ENCODE measurements at places on chromosomes 13 and 19. TPM values are rescaled to one million over a fixed set of nuclear protein-coding genes. Genes with fewer than 3 reads are reported as not detected.

- H3K4me1 ChIP-seq = no peaks in the 10 kb centered on the region
- no peaks in the 10 kb centered on the region for H3K27me3 ChIP-seq
- H3K36me3 ChIP-seq = no peaks in the 10 kb centered on the region
- no peak overlapping the region for H3K27ac ChIP-seq
- no peak overlapping the region for H3K4me3 ChIP-seq
- no peak for DNase-seq
Measured at GRCh38 chr13:102970542-102970941, 95.7 kb downstream of the SLC10A2 start.

GRCh38 chr13:73945382-73945781 is 188.8 kb downstream of the KLF12 start:
- no peak overlapping the region for H3K4me3 ChIP-seq
- no peak for DNase-seq
- H3K36me3 ChIP-seq = no peaks in the 10 kb centered on the region
- no peaks in the 10 kb centered on the region for H3K4me1 ChIP-seq
- H3K27me3 ChIP-seq = no peaks in the 10 kb centered on the region
- no peak overlapping the region for H3K27ac ChIP-seq

DNA sequence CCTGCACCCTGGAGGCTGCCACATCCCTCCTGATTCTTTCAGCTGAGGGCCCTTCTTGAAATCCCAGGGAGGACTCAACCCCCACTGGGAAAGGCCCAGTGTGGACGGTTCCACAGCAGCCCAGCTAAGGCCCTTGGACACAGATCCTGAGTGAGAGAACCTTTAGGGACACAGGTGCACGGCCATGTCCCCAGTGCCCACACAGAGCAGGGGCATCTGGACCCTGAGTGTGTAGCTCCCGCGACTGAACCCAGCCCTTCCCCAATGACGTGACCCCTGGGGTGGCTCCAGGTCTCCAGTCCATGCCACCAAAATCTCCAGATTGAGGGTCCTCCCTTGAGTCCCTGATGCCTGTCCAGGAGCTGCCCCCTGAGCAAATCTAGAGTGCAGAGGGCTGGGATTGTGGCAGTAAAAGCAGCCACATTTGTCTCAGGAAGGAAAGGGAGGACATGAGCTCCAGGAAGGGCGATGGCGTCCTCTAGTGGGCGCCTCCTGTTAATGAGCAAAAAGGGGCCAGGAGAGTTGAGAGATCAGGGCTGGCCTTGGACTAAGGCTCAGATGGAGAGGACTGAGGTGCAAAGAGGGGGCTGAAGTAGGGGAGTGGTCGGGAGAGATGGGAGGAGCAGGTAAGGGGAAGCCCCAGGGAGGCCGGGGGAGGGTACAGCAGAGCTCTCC is 6.9 kb upstream of the CEACAM5 start:
- H3K36me3 ChIP-seq = no peaks in the 10 kb centered on the region
- H3K27me3 ChIP-seq = no peaks in the 10 kb centered on the region
- H3K27ac ChIP-seq = no peak overlapping the region
- H3K4me3 ChIP-seq = no peak overlapping the region
- no peaks in the 10 kb centered on the region for H3K4me1 ChIP-seq

DNA sequence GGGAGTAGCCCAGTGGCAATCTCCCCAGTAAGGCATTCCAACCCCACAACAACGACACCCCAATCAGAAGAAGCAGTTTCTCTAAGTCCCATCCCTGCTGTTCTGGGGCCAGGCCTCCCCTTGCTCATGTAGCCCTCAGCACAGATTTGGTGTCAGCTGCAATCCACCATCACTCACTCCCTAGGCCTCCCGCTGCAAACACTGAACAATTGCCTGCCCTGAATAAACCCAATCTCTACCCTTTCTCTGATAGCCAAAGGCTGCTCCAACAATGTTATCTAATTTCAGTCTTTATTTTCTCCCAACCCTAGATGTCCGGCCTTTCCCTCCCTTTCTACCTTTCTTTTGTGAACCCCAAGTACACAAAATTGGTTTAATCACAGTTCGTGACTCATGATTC is 5.6 kb upstream of the SOX21 start:
- no peak overlapping the region for H3K27ac ChIP-seq
- DNase-seq = no peak
- peaks cover 9% of the 10 kb centered on the region for H3K27me3 ChIP-seq

- DNase-seq = no peak
- peaks cover 24% of the 10 kb centered on the region for H3K4me1 ChIP-seq
- H3K36me3 ChIP-seq = no peaks in the 10 kb centered on the region
- no peak overlapping the region for H3K4me3 ChIP-seq
- no peaks in the 10 kb centered on the region for H3K27me3 ChIP-seq
- no peak overlapping the region for H3K27ac ChIP-seq
Measured at GRCh38 chr19:49954933-49955332, 6.0 kb downstream of the SIGLEC11 start.

The PLPPR3 gene
- total RNA-seq = not detected

DNA sequence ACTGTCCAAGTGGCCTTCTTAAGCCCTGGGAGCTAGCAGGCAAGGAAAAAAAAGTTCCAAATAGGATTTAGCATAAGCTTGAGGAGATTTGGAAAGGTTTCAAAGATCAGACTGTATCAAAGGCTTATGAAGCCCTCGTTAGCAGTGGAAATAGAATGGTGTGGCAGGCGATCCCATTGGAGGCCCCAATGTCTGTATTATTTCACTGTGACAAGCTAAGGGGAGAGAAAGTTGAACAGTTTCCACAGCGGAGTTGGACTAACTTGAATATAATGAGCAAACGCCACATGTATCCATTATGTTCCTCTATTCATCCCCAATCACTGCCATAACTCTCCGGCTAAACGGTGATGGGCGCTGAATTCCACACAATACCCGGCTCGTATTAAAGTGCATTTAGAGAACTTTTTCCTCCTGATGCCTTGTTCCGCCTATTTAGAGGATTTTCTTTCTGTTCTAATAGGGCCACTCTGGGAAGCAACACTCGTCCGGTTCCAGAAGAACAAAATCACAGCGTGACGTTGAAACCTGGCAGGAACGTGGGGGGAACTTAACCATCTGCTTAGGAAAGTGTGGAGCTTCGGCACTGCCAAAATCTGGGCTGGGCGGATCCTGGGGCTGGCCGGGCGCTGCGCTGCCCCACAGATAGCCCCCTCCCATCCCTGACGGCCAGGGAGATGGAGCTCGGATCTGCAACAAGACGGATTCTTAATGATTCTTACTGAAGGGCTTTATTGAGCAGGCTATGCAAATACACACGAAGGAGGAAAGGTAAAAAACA is 1.0 kb upstream of the PCDH8 start:
- no peak for DNase-seq
- H3K36me3 ChIP-seq = no peaks in the 10 kb centered on the region
- H3K4me3 ChIP-seq = no peak overlapping the region
- peaks cover 9% of the 10 kb centered on the region for H3K4me1 ChIP-seq
- H3K27ac ChIP-seq = no peak overlapping the region

- peaks cover 22% of the 10 kb centered on the region for H3K36me3 ChIP-seq
- H3K27ac ChIP-seq = no peak overlapping the region
- H3K4me1 ChIP-seq = peaks cover 61% of the 10 kb centered on the region
- DNase-seq = no peak
- no peaks in the 10 kb centered on the region for H3K27me3 ChIP-seq
- H3K4me3 ChIP-seq = no peak overlapping the region
Measured at GRCh38 chr19:8451885-8452284, 7.1 kb downstream of the HNRNPM start.

The SIGLECL1 gene
- total RNA-seq = not detected

GRCh38 chr19:13841962-13842290 is 35.0 kb upstream of the NANOS3 start:
- DNase-seq = peak; percentile 70
- no peaks in the 10 kb centered on the region for H3K27me3 ChIP-seq
- H3K4me1 ChIP-seq = peaks cover 45% of the 10 kb centered on the region
- no peaks in the 10 kb centered on the region for H3K36me3 ChIP-seq
- peak overlapping the region; percentile 99 for H3K27ac ChIP-seq
- peak overlapping the region; percentile 99 for H3K4me3 ChIP-seq

The ZNF296 gene
- total RNA-seq = not detected

DNA sequence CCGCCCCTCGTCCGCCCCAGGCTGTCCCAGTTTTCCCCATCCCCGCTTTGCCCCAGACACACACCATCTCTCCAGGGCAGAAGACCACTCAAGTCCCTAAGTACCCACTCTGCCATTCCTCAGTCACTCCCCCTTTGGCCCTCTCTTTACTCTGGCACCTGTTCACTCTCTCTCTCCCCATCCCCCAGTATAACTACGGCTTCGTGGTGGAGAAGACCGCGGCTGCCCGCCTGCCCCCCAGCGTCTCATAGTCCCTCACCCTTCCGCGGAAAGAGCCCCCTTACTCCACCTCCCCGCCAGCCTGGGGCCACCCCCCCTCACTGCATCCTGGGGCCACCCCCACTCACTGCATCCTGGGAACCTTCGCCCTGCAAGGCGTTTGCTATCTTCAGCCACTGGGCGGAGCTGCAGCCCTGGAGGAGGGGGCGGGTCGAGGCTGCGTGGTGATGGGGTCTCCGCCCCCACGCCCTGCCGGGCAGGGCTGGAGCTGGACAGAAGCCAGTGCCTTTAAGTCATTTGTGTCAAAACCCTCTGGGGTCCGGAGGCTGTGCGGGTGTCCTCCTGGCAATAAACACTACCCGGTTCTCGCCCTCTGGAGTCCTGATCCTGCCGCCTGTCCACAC is 5.0 kb downstream of the MVB12A start:
- peaks cover 6% of the 10 kb centered on the region for H3K4me1 ChIP-seq
- H3K36me3 ChIP-seq = peaks cover 3% of the 10 kb centered on the region
- DNase-seq = no peak
- H3K27ac ChIP-seq = no peak overlapping the region

DNA sequence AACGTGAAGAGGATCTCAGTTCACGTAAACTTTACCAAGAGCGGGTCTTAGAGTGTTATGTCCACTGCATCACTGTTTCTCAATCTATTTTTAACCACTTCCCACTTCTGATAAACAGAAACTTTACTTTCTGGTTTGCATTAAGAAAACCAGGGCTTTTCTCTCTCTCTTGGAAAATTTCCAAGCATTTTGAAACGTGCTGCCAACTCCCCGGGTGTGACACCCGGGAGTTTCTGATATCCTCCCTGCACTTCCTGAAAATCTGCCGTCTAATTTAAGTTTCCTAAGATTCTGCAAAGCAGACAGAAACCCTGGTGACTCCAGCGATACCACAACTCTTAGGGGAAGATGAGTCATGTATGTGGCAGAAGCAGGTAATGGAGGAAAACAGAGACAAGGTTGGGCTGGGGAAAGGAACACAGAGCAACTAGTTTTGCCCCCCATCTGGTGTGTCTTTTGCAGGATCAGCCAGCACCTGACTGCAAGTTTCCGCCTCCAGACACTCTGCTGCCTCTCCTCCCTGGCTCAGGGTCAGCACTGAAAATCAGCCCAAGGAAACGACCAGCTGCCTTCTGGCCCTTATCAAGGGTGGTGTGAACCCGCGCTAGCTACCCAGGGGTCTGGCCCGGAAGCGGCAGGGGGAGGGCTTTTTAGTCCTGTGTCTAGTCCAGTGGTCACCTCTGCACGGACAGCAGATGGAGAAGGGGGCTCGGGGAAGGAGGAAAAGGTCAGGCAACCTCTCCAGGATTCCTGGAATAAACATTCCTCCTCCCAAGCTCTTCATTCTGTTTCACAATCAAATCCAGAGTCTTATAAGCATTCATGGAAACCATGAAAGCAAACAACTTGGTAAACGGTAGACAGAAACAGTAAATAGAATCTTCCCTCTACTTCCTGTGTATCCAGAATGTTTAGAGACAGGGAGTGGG is 11.3 kb upstream of the FFAR2 start:
- no peak overlapping the region for H3K27ac ChIP-seq
- H3K4me3 ChIP-seq = no peak overlapping the region
- H3K27me3 ChIP-seq = no peaks in the 10 kb centered on the region

The CD79A gene
- total RNA-seq = not detected

DNA sequence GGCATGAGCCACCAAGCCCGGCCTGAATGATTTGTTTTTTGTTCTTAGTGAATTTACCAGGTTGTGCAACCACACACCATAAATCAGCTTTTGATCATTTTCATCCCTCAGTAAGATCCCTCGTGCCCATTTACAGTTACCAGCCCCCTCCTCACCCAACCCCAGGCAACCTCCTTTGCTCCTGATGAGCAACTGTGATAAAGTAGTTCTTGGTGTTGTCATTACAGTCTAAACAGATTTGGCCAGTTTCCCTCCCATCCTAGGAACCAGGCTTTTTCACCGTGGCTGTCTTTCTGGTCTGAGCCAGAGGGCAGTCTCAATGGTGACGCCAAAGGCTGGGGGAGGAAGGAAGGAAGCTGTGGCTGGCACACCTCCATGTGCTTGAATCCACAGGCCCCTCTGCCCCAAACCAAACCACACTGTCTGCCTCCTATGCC is 61.2 kb upstream of the WDFY2 start:
- H3K27me3 ChIP-seq = no peaks in the 10 kb centered on the region
- H3K4me3 ChIP-seq = no peak overlapping the region
- H3K36me3 ChIP-seq = no peaks in the 10 kb centered on the region
- no peak overlapping the region for H3K27ac ChIP-seq
- peak; percentile 65 for DNase-seq
- no peaks in the 10 kb centered on the region for H3K4me1 ChIP-seq

DNA sequence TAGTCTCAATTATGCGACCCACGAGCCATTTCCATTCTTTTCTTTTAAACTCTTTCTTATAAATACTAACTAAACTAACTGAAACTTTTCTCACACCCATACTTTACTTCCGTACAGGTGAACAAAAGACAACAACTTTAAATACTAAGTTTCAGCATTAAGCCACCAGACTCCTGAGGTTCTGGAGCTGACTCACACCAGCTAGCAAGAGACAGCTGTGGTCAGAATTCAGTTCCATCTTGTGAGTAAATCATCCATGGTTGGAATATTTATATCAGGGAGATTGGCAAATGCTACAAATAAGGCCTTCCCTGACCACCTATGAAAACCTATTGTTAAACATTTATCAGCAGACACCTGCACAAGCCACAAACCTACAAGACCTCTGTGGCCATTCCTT is 897.0 kb downstream of the EFNB2 start:
- H3K36me3 ChIP-seq = no peaks in the 10 kb centered on the region
- H3K4me1 ChIP-seq = no peaks in the 10 kb centered on the region
- H3K4me3 ChIP-seq = no peak overlapping the region
- DNase-seq = no peak
- H3K27ac ChIP-seq = no peak overlapping the region

GRCh38 chr19:55694241-55694655 is 19.2 kb downstream of the EPN1 start:
- no peak overlapping the region for H3K4me3 ChIP-seq
- no peak overlapping the region for H3K27ac ChIP-seq
- H3K4me1 ChIP-seq = no peaks in the 10 kb centered on the region
- no peak for DNase-seq
- H3K36me3 ChIP-seq = peaks cover 83% of the 10 kb centered on the region

The PTH2 gene
- total RNA-seq = not detected

The ANKRD24 gene
- not detected for total RNA-seq

The WTIP gene
- total RNA-seq = 127 TPM

The CLEC17A gene
- not detected for total RNA-seq

The ZNF20 gene
- 0.96 TPM for total RNA-seq

The SHISA7 gene
- 0.85 TPM for total RNA-seq

The NBEA gene
- total RNA-seq = 1.6 TPM

The SOX1 gene
- not detected for total RNA-seq

DNA sequence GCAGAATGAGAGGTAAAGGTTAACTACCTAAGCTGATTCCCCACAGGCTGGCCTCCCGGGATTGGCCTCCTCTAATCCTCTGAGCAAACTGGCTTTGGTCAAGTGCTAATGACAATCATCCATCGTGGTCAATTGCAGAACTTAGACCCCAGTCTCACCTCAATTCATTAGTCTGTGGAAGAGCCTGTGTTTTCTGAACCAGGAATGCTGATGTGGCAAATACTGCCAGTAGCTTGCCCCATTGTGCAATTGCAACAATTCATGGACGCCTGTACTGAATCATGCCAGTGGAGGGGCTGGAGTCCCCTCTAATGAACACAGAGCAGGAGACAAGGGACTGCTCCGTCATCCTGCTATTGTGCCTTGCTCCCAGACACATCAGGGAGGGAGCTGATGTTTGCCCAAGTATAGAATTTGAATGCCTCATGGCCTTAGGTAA is 1256.5 kb downstream of the EFNB2 start:
- H3K36me3 ChIP-seq = no peaks in the 10 kb centered on the region
- H3K27me3 ChIP-seq = no peaks in the 10 kb centered on the region
- no peak for DNase-seq

The SYCN gene
- total RNA-seq = not detected
